ENCODE measurements at places on chromosomes 7 and 10.

DNA sequence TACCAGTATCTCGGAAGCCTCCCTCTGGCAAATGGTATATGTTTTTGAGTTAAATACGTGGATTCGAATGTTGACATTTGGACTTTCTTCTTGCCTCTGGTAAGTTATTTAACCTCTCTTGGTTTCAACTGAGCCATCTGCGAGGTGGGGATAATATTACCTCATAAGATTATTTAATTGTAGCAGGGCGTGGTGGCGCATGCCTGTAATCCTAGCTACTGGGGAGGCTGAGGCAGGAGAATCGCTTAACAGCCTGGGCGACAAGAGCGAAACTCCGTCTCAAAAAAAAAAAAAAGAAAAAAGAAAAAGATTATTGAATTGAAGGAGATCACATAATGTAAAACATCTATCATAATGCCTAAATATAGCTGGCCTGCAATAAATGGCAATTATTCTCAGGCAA is 396 bp upstream of the TAF5 start:
- no peak for DNase-seq

- DNase-seq: no peak
These were observed 102.2 kb downstream of the GRM8 start for GRCh38 chr7:127150543-127150942.

DNA sequence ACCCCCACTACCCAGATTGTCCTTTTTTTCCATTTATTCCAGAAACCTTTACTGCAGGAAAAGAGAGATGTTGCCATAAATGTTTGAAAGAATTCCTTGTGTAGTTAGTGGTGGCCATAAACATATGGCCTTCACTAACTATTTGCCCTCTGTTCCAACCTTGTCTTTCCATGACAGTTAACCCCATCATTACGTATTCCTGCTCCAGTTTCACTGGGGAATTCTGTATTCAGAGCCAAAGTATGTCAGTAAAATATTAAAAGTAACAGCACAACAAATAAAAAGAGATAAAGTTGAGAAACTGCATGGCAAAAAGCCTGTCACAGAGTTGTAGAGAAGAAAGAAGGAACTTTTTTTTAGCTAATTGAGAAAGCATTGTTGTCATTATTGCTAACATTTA is 261.3 kb downstream of the BICC1 start:
- DNase-seq: no peak

DNA sequence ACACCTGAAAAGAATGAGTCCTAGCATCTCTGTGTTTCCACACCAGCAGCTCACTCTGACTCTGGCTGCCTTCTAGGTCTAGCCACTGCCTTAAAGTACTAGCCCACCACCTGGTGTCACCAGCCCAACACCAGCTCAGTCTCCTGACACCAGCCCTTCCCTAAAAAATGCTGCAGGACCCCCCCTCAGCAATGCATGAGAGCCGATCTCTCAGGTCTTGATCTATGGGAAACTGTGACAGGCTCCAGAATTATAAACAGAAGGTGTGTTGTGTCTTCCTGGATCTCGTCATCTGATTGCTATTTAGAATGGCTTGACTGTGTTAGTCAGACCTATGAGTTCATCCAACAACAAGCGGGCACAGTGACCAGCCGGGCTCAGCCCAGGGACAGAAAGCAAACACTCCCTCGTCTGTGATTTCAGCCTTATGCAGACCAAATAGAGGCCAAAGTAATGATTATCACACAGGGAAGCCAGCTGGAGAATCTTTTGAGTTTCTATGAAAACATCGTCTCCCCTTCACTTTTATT is 66.6 kb downstream of the CUBN start:
- no peak for DNase-seq

GRCh38 chr7:29511337-29511736 is 52.3 kb upstream of the PRR15 start:
- DNase-seq: no peak
